NCI-H187 treated with DMSO at 0.1 percent for 48 hours (cell line): ENCODE measurements at places on chromosomes 1 and 21.
A peak's percentile ranks its signal among the peaks of the same experiment; 100 is the strongest.

DNA sequence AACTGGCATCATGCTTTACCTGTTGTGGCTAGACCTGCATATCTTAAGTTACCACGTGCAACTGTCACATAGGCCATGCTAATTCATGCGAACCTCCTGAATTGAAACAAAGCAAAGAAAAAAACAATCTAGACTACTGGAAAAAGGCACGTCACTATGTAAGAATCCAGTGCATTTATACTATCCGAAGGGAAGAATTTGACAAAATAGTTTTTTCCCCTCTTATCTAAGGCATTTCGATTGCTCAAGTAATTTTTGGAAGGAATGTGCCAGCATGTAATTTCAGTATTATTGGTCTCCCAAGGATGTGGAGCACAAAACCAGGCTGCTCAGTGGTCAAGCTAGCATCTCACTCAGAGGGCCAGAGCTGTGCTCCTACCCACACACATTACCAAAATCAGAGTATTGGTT, 31.5 kb upstream of the C1orf198 start:
- no peak for DNase-seq

GRCh38 chr1:15288173-15288926, 41.3 kb downstream of the FHAD1 start:
- peak; percentile 34 for DNase-seq

DNA sequence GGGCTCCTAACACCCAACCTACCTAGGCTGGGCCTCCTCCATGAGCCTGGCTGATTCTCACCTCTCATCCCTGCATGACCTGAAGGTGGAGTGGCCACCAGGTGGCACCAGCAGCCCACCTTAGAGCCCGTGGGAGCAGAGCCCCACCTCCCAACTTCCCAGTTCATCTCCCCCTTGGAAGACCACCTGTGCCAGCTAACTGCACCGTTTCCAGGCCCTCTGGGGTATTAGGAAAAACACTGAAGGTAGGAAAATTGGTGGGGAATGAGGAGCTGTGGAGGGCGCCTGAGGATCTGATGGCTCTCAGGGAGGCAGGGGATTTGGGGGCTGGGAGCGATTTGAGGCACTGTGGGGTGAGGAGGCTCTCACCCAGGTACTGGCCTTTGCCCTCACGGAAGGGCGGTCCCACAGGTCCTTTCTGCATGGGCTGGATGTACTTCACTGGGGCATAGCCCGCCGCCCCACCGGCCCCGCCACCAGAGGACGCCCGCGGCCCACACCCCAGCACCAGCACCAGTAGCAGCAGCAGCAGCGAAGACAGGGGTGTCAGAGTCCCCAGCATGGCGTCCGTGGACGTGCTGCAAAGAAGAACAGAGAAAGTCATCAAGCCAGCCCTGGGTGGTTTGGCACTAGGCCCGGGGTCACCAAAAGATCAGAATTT, 11.1 kb downstream of the ADPRS start:
- no peak for DNase-seq

DNA sequence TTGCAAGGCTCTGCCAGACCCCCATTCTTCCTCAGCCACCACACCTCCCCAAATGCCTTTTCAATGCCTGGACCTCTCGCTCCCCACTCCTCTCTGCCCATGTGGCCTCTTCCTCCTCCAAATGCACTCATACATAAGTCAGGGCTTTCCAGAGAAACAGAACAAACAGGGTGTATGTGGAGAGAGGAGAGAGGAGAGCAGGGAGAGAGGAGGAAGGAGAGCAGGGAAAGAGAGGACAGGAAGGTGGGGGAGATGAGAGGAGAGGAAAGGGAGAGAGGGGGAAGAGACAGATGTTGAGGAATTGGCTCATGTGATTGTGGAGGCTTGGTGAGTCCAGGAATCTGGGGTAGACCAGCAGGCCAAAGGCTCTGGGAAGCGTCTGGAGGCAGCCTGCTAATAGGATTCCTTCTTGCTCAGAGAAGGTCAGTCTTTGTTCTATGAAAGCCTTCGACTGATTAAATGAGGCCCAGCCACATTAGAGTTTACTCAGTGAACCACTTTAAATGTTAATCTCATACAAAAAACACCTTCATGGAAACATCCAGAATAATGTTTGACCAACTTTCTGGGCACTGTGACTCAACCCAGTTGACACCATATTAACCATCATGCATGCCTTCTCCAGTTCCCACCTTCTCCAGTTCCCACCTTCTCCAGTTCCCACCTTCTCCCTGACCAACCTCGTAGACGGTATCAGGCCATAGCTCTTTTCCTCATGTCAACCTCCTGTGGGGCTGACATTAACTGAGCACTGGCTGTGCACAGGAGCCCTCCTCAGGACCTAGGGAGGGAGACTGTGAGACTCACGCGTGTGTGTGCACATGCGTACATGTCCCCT, 11.3 kb upstream of the LGR6 start:
- DNase-seq = no peak

- DNase-seq = no peak
These were observed 23.1 kb upstream of the MCOLN2 start for GRCh38 chr1:85019994-85020393.

GRCh38 chr1:208766832-208767231, 522.6 kb upstream of the PLXNA2 start:
- DNase-seq = no peak

- DNase-seq = no peak
These were observed 397.2 kb downstream of the NEGR1 start for GRCh38 chr1:71885171-71885570.

DNA sequence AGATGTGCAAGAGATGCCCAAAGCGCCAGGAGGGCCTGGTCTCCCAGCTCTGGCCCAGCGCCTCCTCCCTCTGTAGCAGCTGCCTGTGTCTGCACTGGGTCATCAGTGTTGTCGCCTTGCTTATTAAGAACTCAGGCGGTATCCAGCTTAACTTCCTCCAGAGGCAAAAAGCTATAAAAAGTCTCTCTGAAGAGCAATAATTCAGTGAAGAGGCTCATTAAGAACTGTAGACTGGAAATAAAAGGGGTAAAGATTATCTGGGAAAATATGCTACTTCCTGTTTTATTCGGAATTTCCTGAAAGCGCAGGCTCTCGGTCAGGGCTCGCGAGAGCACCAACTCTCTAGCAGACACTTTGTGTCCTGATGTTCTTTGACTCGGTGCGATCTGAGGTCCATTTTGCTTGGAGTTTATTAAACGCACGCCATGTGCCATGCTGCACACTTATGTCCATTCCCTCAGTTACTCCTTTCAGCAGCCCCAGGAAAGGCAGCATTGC, 70.4 kb downstream of the MRPS6 start:
- DNase-seq = no peak
